ENCODE measurements at places on chromosomes 16 and 17.

GRCh38 chr17:82239401-82239925 is 10.6 kb downstream of the SLC16A3 start:
- DNase-seq = no peak

DNA sequence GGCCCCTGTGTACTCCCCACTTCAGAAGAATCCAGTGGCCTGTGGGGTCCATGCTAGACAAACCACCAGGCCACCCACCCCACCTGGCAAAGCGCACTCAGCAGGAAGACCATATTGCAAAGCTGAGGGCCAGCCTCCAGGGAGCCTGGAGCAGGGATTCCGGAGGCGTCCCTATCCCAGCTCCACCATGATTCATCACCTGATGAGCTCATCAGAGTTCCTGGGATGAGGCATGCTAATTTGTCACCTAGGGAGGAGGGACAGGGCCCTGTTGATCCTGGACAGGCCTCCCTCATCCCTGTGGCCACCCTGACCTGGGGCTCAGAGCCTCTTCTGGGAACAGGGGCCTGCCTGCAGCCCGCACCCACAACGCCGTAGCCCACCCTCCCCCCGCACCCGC is 131.6 kb upstream of the PLCG2 start:
- no peak for DNase-seq

- DNase-seq = no peak
These were observed 3.1 kb downstream of the RAB11FIP4 start for GRCh38 chr17:31394544-31394943.

- DNase-seq = no peak
These were observed 385.2 kb upstream of the ZFHX3 start for GRCh38 chr16:73432850-73433730.

DNA sequence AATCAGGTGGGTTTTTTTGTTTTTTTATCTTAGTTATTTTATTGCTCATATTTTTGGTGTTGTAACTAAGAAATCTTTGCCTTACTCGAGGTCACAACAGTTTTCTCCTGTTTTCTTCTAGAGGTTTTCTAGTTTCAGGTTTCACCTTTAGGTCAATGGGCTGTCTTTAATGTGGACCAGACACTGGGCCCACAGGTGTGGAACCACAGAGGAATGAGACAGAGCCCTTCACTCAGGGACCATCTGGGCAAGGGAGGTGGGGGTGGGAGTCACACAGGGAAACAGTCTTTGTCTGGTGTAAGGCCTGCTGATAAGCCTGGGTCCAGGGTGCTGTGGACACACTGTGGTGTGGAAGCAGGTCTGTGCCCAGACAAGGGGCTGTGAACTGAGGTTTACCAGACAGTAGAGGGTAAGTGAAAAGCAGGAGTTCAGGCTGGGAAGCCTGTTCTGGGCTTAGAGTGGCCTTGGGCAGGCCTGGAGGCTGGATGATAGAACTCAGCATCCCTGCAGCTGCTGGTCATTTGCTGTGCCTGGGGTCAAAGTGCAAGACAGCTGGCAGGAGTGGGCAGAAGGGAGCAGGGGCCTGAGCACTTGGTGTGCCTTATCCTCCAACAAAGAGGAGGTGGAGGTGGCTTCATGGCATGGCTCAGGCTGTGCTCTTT is 75.6 kb downstream of the SPECC1 start:
- no peak for DNase-seq

DNA sequence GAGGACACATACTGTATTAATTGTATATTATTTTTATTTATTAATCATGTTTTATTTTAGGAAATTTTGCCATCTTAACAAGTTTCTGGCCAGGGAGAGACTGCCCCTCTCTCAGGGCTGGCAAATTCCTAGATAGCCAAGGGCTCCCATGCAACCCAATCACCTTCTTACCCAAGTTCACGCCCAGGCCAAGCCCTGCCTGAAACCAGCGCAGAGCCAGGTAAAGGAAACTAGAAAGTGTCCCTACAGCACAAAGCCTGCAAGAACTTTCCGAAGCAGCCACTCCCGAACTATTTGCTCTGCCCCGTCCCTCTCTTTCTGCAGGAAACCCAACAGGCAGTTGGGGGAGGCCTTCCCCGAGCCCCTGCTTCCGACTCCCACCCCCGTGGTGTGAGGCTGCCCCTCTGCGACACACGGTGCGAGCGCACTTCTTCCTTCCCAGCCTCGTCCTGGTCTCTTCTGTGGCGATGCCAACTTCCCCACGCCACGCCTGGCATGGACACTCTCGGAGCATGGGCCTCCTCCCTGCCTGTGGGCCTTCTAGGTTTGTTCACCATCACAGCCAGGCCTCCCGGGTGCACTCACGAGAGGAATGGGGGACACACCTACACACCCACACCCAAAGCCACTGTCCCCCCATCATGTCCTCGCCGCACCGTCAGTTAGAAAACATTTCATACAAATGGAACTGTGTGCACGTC is 100.4 kb downstream of the ZNF778 start:
- DNase-seq = no peak

- DNase-seq = no peak
These were observed 4.2 kb upstream of the GPRC5B start for GRCh38 chr16:19888834-19889233.

- DNase-seq = no peak
These were observed 17.0 kb upstream of the ABCA8 start for GRCh38 chr17:68972119-68972704.

- DNase-seq = no peak
These were observed 32.9 kb downstream of the ITGAM start for GRCh38 chr16:31292704-31293103.

- no peak for DNase-seq
These were observed 7.0 kb downstream of the CDR2L start for GRCh38 chr17:74994440-74994839.

DNA sequence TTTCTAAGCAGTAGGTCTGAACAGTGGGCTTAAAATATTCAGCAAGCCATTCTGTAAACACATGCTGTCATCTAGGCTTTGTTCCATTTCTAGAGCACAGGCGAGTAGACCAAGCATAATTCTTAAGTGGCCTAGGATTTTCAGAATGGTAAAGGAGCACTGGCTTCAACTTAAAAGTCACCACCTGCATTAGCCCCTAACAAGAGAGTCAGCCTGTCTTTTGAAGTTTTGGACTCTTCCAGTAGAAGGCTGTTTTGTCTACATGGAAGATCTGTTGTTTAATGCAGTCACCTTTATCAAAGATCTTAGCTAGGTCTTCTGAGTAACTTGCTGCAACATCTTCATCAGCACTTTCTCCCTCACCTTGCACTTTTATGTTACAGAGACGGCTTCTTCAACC is 36.6 kb downstream of the TTC19 start:
- DNase-seq = no peak

GRCh38 chr16:54175552-54176375 is 110.8 kb downstream of the IRX3 start:
- no peak for DNase-seq

GRCh38 chr17:2808367-2809335 is 12.4 kb downstream of the RAP1GAP2 start:
- no peak for DNase-seq

- DNase-seq = no peak
These were observed 49.8 kb downstream of the WDR45B start for GRCh38 chr17:82598256-82599119.

GRCh38 chr16:84712801-84713775 is 13.3 kb downstream of the USP10 start:
- DNase-seq = no peak

DNA sequence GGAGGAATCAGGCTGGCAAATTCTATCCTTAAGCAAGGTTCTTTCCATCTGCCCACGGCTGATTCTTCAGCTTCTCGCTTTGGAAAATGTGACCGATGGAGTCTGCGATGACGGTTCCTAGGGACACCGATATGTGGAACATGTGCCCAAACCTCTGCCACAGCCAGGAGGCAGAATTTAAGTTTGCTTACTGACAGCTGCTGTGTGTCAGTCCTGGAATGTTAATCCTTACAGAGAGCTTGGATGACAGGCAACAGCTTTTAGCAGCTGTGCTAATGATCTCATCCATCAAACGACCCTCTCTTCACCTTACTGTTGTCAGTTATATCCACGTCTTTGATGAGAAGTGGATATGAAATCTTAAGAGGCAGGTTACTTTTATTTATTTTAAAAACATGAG is 11.4 kb upstream of the MYH13 start:
- DNase-seq = no peak

DNA sequence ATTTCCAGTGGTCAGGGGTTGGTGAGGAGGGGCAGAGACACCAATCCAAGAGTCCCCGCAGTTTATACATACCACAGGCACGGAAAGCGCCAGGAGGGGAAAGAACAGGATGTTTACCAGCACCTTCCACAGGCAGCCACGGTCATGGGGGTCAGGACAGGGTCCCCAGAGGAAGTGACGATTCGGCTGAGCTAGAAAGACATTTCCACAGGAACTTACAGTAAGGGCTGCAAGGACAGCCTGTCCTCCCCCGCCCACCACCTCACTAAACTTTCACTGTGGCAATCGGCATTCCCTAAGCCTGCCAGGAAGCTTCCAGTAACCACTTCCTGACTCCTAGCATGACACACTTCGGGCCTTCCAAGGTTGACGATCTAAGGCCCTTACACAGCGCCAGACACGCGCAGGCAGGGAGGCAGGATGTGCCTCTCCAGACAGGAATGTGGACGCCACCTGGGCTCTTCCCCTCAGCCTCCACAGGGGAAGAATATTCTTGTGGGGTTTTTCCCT is 1.2 kb upstream of the MT2A start:
- DNase-seq = no peak

- DNase-seq = no peak
These were observed 4.4 kb downstream of the NOL3 start for GRCh38 chr16:67174706-67175231.

- no peak for DNase-seq
These were observed 50.5 kb upstream of the AMZ2 start for GRCh38 chr17:68197091-68197996.

DNA sequence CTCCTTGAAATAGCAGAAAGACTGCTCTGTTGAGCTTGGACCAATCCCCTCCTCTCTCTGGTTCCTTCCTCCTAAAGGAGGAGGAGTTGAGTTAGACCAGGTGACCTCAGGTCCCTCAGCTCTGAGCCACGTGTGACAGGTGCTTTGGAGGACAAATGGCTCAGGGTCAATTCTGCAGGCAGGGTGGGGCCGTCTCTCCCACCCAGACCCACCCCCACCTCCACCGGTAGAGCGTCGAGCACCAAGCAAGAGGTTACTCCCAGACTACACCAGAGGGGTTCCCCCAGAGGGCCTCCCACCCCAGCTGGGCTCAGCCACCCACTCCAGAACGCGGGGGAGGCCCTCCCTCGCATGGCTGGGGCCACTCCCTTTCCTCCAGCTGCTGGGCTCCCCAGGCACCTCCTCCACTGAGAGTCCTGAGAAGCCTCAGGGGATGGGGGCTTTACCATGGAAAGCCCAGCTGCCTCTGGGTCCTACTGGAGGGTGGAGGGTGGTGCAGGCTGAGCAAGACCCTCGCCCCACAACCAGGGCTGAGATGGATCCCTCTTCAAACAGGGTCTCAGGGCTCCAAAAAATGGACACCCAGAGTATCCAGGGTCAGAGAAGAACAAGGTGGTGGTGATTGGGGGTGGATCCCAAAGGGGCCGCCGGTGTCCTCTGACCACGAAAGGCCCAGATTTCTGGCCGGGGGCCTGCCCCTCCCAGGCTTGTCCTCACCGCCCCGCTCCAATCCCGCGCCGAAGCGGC is 7.6 kb downstream of the MYO1C start:
- peak; percentile 47 for DNase-seq

DNA sequence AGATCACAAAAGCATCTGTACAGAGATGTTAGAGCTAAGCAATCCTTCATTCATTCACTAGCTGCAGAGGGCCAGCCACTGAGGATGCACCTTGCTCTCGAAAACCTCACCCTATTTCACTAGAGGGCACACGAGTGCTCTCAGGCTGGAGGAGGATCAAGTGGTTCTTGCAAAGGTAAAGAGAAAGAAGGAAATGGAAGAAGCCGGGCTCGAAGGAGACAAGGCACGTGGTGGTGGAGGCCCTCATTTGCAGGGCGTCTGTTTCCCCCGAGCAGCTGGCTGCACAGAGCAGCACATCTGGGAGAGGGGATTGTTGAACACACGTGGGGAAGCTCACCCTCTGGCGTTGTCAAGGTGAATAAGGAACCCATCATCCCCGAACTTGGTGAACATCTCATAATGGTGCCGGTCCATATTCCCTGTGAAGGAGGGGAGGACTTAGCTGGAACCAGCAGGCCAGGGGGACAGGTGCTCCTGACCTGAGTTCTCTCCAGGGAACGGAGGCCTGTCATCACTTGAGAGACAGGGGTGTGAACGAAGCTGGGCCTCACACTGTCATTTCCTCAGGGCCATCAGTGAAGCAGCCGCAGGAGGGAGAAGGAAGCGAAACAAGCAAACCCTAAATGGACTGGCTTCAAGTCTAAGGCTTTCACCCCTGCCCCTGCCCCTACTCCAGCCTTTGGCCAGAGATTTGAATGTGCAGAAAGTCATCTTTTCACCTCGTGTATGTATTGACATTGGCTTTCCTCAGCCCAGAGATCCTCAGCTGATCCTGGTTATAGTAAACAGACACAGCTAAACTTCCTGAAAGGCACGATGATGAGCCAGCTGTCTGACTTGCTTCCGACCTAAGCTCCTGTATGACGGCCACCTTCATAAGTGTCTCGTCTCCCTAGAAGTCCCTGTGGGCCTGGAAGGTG is 27.6 kb downstream of the PRKAR1A start:
- no peak for DNase-seq

DNA sequence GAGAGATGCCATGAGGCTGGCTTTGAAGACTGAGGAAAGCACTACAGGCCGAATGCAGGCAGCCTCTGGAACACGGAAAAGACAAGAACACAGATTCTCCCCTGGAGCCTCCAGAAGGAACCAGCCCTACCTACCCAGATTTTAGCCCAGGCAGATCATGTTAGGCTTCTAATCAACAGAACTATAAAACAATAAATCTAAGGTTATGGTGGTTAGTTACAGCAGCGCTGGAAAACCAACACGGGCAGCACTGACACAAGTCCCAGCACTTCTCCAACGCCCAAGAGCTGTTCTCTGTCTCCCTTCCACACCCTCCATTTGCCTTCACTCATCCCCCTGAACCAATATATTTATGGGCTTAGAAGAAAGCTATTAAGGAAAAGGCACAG is 7.5 kb downstream of the ANKRD11 start:
- DNase-seq = no peak

DNA sequence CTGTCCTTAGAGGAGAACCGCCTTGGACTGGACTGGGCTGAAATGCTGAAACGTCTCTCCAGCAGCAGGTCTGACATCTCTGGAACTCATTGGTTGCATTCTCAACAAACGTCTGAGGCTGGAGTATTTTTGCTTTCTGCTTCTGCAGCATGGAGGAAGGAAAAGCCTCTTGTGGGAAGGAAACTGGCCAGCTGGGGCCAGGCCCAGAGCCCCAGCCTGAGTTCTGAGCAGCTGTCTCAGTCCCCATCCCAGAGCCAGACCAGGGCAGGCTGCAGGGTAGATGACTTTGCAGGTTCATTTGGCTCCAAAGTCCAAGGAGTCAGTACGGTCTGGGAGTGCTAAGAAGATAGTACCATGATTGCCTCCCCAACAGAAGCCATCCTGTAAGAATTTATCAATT is 18.3 kb downstream of the TEKT3 start:
- DNase-seq = no peak

- DNase-seq = no peak
These were observed 262.3 kb upstream of the TNRC6C start for GRCh38 chr17:77696151-77696720.

- no peak for DNase-seq
These were observed 20.9 kb upstream of the STH start for GRCh38 chr17:45977976-45978626.

GRCh38 chr17:44024853-44025252 is 10.1 kb upstream of the TMEM101 start:
- DNase-seq = no peak
